Left forelimb (tissue), 1 donor: ENCODE measurements at places on chromosomes 3 and 15.

DNA sequence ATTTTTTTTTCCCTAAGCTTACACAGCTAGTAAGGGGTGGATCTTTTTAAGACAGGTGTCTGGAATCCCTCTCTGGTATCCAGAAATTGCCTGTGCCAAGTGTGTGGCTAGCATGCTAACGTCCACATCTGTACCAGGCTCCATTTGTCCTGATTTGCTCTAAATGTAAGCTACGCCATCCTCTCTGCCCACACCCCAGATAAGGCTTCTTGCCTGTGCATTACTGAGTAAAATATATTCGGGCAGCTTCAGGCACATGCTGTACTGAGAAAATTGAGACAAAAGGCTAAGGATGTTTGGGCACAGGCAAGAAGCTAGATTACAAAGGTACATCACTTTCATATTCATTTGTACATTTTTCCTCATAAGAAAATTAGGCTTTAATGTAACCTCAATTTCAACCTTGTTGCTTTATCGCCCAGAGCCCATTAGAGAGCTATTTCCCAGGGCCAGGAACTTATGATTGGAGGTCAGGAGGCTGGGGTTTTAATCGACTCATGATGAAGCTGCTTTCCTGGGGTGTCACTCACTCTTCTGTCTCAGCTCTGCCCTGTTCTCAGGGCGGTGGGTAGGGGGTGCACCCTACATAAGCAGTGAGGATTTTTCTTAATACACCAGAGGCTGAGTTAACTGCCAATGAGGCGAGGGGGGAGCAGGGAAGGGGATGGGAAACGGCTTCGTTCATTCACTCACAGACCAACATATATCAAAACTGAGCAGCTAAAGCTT lies 106.3 kb downstream of the RORA start:
- no peak for DNase-seq

DNA sequence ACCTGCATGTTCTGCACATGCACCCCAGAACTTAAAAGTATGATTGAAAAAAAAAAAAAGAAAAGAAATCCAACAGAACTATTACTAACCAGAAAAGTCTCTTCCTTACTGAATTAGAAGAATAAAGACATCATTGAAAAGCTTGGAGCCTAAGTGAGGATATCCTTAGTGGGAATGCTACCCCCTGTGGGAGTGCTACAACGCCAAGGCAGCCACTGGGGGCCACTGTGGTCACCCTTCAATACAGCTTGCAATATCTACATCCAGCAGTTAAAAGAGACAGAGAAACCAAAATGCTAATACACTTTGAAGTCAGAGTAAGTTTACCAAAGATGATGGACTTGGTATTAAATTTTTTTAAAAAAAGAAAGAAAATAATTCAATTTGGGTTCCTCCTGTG lies 292.0 kb downstream of the PLCL2 start:
- no peak for DNase-seq

- no peak for DNase-seq
Observed at GRCh38 chr3:126880901-126881300, 102.0 kb upstream of the PLXNA1 start.

GRCh38 chr15:54374184-54374952 lies 396.1 kb downstream of the UNC13C start:
- no peak for DNase-seq

DNA sequence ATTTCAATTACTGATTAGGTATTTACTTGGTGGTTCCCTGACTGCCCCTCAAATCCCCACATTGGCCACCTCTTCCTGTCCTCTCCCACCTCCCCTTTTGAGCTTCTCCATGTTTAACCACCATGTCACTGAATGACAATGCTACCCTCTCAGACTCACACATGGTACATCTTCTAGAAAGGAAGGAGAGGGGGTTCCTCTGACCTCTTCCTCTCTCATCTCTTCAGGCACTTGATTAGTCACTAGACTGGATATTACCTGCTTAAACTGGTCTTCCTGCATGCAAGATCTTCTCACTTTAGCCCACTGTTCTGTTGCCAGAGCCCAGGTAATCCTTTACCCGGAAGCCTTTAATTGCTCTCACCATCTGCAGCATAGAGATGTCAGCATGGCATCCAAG lies 64.9 kb downstream of the DIPK2A start:
- DNase-seq, result no peak

DNA sequence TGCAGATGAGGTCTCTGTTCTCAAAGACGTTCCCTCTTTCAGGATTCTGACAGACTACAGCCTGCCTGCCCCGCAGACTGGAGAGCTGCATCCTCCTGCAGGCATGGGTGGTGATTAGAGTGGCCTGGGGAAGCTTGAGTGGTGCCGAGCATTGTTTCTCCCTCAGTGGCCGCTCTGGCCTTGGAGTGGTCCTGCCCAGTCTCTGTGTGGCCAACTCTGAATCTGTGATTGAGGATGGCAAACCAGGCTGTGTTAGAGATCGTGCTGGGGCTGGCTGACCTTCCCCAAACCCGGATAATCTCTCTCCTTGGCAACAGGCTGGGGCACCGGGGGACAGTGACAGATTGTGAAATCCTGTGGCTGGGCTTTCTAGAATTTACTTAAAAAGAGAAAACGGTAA lies 11.0 kb upstream of the ADCY5 start:
- no peak for DNase-seq

DNA sequence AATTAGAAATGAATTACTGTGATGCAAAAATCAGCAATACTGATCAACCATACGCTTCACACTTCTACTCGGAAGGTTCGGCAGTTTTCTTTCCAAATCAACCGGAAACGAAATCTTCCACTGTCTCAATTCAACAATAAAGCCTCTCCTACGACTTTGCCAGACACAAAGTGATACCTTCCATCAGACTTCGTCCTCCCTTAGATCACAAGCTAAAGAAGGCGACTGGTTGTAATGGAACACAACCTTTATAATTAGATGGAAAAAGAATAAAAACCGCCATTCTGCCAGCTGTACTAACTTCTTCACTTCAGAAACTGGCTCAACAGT lies 618 bp downstream of the PARL start:
- no peak for DNase-seq

DNA sequence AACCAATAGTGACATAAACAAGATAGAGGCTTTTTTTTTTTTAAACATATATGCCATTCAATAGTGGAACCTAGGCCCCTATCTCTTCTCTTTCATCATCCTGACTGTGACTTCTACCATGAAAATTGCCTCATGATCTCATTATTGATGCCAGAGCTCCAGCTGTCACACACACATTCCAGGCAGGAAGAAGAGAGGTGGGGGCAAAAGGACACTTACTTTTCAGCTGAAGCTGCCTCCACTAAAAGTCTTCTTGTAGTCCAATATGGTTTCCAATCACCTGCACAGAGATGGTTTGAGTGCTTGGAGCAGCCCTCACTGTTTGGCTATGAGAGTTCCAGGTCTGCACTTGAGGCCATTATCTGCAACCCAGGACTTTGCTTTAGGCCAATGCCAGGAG lies 45.0 kb downstream of the CLEC3B start:
- DNase-seq, result no peak

GRCh38 chr15:39171944-39172368 lies 408.9 kb upstream of the THBS1 start:
- no peak for DNase-seq

DNA sequence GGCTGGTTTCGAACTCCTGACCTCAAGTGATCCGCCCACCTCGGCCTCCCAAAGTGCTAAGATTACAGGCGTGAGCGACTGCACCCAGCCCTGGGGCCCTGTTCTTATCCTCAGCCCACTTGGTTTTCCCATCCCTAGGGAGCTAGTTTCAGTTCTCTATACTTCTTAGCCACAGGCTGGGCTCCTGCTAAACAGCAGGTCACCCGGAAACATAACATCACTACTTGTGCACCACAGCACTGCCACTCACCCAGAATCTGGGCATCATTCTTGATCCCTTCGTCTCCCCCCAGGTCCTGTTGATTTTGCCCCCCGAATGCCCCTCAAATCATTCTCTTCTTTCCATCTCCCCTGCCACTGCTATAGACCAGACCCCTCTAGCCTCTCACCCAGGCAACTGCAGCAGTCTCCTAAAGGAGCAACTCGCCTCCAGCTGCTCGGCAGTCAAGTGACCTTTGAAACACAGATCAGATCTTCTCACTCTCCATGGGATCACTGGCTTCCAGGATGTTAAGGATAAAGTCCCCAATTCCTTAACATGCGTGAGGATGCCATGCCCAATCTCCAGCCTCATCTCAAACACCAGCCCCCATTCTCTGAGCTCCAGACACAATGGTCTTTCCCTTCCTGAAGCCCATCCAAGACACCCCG lies 5.6 kb upstream of the AP3S2 start:
- no peak for DNase-seq

DNA sequence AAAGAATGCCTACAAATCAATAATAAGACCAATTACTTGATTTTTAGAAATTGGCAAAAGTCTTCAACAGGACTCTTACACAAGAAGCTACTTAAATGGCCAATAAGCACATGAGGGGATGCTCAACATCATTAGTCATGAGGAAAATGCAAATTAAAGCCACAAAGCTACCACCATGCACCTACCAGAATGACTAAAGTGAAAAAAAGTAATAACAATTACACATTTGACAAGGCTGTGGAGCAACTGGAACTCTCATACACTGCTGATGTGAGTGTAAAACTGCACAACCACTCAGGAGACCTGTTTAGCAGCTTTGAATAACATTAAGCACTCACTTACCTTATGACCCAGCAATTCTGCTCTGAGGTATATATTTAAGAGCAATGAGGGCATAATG lies 68.4 kb downstream of the PPCDC start:
- DNase-seq, result no peak

GRCh38 chr3:101687142-101687931 lies 819 bp upstream of the RPL24 start:
- DNase-seq, result no peak

DNA sequence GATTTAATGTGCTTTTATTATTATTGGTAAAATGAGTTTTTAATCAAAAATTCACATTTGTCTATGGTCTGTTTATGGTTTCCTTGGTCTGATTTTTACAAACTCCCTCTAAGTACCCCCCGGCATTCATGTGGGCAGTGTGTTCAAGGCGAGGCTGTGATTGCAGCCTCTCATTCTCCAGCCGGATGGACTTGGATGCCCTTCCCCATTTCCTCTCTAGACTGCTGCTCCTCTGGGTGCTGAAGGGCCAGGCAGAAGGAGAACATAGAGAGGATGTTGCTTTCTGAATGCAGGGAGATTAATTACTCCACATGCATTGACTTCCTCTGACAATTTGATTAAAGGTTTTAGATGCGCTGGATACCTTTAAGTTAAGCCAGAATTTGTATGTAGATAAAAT lies 3.9 kb upstream of the TMC3 start:
- DNase-seq, result no peak

DNA sequence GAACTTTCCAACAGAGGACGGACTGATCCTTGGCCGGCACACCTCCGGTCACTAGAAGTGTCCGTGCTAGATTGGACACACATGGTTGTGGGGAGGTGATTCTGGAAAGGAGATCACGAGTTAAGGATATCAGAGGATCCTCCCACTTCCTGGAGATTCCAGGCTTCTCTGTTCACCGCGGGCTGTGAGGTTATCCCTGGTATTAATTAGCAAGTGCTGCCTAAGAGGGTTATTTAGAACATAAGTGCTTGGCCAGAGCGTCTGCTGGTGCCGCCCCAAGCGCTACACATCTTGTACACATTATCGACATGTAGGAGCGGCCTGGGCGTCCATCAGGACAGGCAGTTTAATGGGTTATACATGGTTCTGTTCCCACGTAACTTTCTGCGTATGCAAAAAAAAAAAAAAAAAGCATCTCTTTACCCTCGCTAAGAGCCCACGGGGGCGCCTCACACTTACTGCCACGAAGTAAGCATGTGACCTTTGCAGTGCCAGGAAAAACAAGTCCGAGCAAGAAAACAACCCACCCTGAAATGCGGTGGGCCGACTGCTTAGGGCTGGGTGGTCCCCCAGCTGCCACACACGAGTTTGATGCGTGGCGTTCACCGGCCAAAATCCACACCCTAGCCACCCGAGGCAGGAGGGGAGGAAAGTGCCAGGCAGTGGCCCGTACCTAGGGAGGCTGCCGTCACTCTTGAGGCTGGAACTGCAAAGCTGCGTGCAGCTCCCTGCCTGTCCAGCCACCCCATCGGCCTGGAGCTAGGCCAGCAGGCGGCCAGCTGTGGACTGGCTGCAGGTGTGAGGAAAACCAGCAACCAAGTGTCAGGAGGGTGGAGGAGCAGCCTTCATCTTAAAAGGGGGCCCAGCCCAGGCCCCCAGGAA lies 78.0 kb downstream of the CPN2 start:
- peak; percentile 74 for DNase-seq

DNA sequence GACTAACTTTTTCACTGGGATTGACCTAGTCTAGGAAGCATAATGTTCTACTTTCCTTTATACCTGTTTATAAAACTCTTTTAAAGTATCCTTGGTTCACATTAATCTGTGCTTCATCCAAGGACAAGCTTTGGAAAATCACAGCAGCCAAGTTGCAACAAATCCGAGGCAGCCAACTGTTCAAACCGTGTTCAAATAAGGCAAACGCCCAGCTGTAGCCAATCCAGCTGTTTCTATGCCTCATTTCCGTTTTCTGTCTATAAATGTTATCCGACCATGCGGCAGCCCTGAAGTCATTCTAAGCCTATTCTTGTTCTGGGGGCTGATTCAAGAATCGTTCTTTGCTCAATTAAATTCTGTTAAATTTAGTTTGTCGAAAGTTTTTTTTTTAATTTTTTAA lies 78.3 kb downstream of the FMN1 start:
- DNase-seq, result no peak

DNA sequence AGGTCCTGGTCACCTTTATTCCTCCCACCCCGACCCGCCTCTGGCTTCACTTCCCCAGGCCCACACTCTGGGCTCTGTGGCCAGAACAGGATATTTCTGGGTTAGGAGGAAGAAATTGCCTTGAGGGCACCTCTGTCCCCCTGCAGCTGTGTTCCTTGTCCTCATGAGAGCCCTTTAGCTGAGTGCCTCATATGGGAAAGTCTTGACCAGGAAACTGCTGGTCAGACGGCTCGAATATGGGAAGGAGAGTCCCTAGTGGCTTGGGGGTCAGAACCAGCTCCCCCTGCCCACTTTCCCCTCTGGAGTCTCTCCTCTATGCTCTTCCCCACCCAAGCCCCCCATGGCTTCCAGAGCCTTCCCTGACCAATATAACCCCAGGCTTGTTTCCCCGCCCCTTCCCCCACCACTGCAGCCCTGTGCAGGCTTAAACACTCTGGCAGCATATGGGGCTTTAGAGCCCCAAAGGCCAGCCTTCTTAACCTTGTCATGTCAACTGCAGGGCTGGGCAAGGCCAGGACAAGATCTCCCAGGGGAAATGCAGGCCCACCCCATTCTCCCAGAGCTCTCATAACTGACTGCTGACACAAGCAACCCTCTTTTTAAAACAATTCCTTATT lies 36.4 kb downstream of the SEC22C start:
- DNase-seq, result no peak

- DNase-seq, result no peak
Observed at GRCh38 chr3:183386651-183387050, 41.8 kb downstream of the MCF2L2 start.

DNA sequence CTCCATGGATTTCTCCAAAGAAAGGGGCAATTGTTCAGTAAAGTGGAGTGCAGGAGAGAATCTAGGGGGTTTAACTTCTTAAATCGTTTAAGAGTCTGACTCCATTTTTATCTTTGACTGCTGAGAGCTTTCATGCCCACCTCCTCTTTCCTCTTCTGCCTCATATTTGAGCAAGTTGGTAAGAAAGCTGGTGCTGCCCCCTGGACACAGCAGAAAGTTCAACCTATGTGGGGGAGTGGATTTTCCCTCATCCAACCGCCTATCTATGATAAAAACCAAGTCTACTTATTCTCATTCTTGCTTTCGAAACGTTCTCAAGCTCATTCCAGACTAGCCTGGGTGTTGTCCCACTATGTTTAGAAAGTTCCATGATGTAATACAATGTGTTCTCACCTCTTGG lies 26.0 kb downstream of the HHLA2 start:
- no peak for DNase-seq
